ENCODE measurements at places on chromosomes 4 and X. TPM values are rescaled to one million over a fixed set of nuclear protein-coding genes. Genes with fewer than 3 reads are reported as not detected.

DNA sequence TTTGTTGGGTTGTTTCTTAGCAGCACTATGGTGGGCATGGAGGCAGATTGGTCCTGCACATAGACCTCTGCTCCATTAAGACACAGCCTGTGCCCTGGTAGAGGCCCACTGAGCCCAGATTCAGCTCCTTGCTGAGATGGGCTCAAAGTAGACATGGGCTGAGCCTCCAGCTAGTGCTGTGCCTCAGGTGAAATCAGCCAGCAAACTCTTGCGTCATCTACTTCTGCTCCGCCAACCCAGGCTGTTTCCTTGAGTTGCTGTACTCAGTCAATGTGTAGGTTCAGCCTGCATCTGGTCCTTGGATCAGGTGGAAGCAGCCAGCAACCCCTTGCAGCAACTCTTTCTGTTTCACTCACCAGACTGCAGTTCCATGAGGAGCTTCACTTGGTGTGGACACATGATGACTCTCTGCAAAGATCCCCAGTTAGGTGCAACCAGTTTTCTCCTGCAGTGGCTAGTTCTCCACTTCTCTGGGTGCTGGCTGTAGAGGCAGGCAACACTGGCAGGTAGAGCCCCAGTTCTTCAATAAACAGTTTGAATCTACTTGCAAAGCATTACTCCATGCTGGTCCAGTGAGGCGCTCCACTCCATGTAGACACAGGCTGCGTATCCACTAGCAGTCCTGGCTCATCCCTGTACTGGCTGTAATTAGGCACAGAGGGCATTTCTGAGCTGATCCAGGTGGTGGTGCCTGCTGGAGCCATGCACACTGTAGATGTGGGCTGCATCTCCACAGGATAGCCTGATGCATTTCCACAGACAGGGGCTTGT is 199.0 kb upstream of the MAMLD1 start:
- no peak for DNase-seq

DNA sequence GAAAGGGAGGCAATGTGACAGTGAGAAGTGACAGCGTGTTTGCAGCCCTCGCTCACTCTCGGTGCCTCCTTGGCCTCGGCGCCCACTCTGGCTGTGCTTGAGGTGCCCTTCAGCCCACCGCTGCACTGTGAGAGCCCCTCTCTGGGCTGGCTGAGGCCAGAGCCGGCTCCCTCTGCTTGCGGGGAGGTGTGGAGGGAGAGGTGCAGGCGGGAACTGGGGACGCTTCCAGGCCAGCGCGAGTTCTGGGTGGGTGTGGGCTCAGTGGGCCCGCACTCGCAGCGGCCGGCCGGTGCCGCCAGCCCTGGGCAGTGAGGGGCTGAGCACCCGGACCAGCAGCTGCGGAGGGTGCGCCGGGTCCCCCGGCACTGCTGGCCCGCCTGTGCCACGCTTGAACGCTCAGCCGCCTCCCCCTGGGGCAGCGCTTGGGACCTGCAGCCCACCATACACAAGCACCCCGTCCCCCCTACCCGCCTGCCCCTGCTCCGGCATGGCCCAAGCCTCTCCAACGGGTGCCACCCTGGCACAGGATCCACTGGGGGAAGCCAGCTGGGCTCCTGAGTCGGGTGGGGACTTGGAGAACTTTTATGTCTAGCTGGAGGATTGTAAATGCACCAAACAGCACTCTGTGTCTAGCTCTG is 1142.8 kb upstream of the INTU start:
- no peak for DNase-seq

DNA sequence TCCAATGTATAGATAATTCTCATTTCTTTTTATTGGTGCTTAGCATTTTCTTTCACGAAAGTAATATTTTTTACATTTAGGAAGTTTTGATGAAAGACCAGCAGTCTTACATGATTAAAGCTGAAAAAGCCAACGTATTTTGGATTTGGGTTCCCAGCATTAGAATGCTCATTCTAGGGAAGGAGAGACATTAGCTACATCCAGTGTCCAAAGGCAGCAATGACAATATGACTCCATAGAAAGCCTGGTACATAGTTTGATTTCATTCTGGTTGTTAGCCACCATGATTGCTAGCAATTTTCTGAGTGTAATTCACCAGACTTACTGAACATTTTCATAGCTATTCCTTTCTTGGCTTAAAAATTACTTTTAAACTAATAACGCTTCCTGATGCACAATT is 1397.5 kb downstream of the PCDH7 start:
- no peak for DNase-seq

DNA sequence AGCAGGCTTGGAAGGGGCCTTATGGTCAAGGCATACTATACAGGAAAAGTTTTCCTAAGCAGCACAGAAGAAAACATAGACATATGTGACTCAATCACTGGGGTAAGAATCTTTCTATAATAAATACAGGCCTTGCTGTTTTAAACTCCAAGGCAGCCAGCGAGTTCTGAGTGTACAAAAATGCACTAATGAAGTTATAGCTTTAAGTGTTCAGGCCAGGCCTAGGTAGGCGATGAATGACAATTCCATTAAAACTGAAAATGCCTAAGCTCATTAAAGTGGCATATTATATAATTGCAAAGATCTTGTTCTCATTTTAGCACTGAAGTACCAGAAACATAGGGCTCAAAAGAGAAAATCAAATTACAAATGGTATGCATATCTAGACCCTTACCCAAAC is 716.4 kb upstream of the HS3ST1 start:
- no peak for DNase-seq

DNA sequence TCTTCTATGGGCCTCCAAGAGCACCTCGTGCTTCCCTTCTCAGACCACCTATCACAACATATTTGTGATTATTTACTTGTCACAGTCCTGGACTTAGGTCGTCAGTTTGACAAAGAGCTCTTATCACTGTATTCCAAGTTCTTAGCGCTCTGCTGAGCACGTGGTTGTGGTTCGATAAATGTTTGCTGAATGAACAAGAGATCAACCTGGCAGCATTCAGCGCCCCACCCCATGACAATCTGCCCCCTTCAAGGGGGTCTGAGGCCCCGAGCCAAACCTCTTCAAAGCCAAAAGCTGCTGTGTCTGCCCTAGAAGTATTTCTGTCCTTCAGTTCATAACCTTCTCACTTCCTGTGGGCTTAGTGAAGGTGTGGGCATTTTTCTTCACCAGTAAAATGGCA is 15.0 kb downstream of the RPS4X start:
- no peak for DNase-seq

- DNase-seq, result no peak
Observed at GRCh38 chr4:1078490-1078889, 34.9 kb downstream of the RNF212 start.

DNA sequence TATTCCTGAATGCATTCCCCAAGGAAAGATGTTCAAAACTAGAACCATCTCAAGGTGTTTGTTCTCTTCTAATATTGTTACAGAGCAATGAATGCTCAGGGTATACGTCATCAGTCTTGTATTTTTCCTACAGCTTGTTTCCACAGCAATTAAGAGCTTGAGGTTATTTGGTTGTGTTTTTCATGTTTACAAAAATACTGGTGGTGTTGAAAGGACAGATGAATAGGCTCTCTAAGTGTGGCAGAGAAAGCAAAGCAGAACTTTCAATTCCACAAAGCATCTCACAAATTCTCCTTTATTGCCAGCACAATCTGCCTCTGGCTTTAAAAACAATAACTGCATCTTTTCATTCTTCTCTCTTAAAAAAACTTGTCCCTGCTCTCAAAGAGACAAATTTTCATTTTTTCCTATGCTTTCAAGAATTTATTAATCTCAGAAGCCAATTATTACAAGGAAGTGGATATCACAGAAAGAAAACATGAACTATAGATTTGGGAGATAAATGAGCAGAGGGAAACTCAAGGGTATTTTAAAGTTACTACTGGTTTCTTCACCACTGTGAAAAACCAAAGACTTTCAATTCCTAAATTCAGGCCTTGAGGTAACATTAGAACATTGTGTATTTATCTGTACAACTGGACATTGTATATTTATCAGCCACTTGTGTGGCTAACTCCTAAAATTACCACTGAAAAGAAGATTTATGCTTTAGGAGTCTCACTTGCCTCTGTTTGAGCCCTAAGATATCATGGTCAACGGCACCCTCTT is 49.2 kb downstream of the DDX53 start:
- DNase-seq, result no peak

GRCh38 chr4:8834681-8835220 is 36.9 kb downstream of the HMX1 start:
- no peak for DNase-seq

- DNase-seq, result no peak
Observed at GRCh38 chr4:129230846-129231245, 134.9 kb downstream of the C4orf33 start.

DNA sequence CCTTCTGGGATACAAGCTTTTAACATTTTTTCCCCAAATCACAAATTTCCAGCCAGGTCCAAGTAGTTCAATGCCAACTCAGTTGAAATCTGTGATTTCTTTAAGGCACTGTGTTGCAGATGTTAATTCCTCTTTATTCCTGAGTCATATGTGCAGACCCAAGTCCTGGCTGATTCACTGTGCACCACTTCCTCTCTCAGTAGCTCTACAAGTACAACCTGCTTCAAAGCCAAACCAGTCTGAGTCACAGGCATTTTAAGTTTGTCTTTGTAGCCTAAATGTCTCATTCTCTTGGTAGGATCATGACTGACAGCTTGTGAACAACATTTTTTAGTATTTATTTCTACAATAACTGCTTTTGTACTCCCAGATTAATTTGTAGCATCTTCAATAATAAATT is 165.6 kb upstream of the S100G start:
- DNase-seq, result no peak

- DNase-seq, result no peak
Observed at GRCh38 chrX:20060961-20061748, 55.6 kb downstream of the MAP7D2 start.

GRCh38 chr4:2411786-2412510 is 6.5 kb downstream of the ZFYVE28 start:
- DNase-seq, result no peak

GRCh38 chr4:2996415-2996814 is 33.0 kb downstream of the GRK4 start:
- DNase-seq, result no peak

DNA sequence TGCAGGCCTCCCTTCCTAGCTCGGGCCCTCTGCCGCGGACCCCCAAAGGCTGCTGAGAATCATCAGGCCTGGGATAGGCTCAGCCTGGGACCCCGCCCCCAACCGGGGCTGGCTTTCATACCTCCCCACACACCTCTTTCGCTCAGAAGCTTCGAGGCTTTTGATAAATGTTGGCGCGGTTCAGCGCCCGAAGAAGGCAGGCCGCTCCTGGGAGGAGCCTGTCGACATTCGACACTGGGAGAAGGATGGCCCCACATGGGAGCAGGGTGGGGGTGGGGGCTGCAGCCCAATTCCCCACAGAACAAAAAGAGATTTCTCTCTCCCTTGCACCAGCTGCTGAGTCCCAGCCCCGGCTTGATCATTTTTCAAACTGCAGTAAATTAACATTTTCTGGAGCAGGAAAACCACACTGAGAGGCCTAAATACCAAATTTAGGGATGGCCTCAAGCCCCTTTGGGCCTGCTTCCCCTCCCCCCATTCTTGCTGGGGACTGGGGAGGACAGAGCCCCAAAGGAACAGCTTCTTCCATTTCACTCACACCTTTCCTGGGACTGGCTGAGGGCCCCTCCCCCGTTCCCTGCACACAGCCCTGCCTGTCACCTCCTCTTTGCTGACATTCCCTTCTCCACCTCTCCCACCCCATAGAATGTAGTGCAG is 112.9 kb upstream of the PJA1 start:
- DNase-seq, result peak; percentile 54

DNA sequence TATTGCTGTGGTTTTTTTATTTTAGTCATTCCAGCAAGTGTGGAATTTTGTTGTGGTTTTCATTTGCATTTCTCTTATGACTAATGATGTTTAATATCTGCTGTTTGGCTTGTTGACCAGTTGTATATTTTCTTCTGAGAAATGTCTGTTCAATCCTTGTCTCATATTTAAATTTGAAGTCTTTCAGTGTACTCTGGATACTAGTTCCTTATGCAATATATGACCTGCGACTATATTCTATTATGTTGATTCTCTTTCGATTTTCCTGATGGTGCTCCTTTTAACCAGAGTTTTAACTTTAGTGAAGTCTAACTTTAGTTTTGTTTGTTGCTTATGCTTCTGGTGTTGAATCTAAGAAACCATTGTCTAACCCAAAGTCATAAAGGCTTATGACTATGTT is 1528.0 kb downstream of the TECRL start:
- DNase-seq, result no peak

GRCh38 chr4:151462554-151462953 is 53.6 kb downstream of the FHIP1A start:
- DNase-seq, result no peak

DNA sequence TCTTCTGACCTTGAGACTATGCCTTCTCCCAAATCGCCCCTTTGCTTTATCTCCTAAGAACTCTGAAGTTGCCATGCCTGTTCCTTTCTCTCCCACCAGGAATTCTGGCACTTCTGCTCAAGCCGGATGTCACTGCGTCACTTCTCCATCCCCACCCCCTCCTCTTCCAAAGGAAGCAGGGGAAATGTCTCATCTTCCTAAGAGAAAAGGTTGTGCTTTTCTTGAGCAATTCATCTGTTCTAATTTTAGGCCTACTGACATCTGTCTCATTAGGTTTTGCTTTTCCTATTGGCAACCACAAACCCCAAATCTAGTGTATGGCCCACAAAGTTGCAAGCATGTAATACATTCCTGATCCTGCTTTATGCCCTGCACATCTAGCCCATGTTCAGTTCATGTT is 163.1 kb upstream of the PLAC1 start:
- DNase-seq, result no peak

GRCh38 chr4:113743690-113744089 is 17.8 kb downstream of the CAMK2D start:
- no peak for DNase-seq

- DNase-seq, result no peak
Observed at GRCh38 chr4:13618212-13618806, 9.2 kb downstream of the BOD1L1 start.

- DNase-seq, result no peak
Observed at GRCh38 chr4:49000806-49001205, 14.7 kb downstream of the CWH43 start.

DNA sequence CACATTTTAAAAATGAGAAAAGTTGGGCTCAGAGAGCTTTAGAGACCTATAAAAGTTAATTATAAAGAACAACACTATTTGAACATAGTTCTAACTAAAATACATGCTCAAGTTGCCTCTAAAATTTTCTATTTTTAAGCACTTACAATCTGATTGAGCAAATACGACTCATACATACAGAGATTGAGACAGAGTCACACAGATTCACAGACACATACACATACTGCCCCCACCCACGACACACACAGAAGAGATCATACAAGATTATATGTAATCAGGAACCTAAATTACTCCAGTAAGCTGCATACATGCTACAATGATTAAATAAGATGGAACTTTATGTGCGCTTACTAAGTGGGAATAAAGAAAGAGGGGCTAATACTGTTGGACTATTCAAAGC is 2.7 kb upstream of the ASB5 start:
- no peak for DNase-seq

KLB gene
- not detected for total RNA-seq

PIN4 gene
- total RNA-seq, result 17.3 TPM

CT45A5 gene
- total RNA-seq, result not detected

RBPJ gene
- 87.0 TPM for total RNA-seq

TLR2 gene
- 2.4 TPM for total RNA-seq

CENPVL2 gene
- 0.49 TPM for total RNA-seq

UCP1 gene
- not detected for total RNA-seq

CLNK gene
- not detected for total RNA-seq

PPEF2 gene
- total RNA-seq, result not detected

RNF128 gene
- 0.43 TPM for total RNA-seq

CT55 gene
- total RNA-seq, result 0.34 TPM

PAGE2B gene
- total RNA-seq, result not detected

ASB9 gene
- 1.3 TPM for total RNA-seq

TRPC3 gene
- total RNA-seq, result 0.34 TPM

GLRB gene
- 14.9 TPM for total RNA-seq

PDCL2 gene
- not detected for total RNA-seq

ASMT gene
- total RNA-seq, result 0.45 TPM

CORIN gene
- 1.1 TPM for total RNA-seq

LGI2 gene
- total RNA-seq, result 4.1 TPM

ATP1B4 gene
- not detected for total RNA-seq
